GM19239 (cell line): ENCODE measurements at places on chromosomes 2 and 18.

- peak; percentile 3 for DNase-seq
Observed at GRCh38 chr18:35661483-35662146, 80.1 kb downstream of the GALNT1 start.

DNA sequence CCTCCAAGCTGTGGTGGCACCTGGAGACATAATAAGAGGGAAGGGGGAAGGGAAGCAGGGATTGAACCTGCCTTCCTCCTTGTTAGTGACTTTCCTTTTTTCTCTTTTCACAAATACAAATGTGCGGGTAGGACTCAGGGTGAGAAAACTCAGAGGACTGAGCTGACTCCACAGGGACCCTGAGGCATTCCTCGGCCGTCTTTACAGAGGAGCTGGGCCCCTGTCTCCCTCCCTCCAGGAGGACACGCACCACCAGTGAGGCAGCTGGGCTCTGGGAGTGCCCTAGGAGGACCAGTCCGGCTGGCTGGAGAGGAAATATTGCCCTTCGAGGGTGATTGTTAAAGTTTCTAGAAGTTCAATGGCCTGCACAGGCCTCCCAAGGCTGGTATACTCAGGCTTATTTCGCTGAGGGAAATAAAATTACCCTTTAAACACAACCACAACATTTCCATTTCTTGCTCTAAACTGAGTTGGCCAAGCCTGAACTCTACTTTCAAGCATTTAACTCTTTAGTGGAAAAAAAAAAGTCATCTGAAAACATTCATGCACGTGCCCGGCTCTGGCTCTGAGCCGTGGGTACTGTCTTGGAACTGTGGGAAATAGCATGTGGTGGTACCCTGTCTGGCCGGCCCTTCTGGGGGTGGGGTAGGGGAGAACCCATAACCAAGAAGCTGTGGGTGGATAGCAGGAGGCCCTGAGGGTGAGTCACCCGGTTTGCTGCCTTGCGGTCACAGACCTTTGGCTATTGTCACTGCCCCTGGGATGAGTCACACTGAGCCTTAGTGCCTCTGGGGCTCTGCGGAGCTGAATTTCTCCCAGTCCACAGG lies 116.0 kb downstream of the COPS8 start:
- no peak for DNase-seq

DNA sequence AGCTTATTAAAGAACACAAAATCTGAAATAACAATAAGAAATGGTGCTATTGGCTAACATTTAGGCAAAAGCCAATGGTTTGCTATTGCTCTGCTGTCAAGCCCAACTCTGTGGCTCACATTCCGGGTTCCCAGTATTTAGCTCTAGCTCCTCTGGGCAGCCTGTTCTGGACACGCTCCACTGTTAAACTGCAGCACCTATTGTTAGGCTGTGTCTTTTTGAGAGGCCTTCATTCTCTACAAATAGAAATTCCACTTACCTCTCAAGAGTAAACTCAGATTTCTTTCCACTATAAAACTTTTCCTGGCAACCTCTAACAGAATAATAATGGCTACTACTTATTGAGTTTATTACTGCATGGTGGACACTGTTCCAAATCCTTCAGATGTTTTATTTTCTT lies 3.7 kb upstream of the KLHL14 start:
- DNase-seq = no peak

- no peak for DNase-seq
Observed at GRCh38 chr18:33873112-33873511, 295.1 kb downstream of the ASXL3 start.

DNA sequence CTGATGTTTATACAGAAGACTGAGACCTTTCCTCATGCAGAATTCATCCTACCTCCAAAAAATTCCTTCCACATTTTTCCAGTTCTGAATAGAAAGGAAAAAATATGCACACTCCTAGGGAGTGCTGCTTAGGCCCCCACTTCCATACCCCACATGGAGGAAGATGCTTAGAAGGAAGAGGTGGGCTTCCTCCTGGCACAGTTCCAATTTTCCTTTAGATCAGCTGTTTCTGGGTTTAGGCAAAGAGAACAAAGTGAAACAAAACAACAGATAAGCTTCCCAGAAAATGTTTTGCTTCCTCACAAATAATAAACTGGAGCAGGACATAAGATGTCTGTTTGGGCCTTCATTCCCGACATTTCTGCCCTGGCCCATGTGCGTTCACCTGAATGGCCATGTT lies 172.6 kb downstream of the PRPF40A start:
- DNase-seq = no peak

GRCh38 chr2:199462956-199463692 lies 5.4 kb upstream of the SATB2 start:
- DNase-seq = peak; percentile 66

GRCh38 chr2:10517351-10518043 lies 69.4 kb upstream of the ODC1 start:
- DNase-seq = no peak

- no peak for DNase-seq
Observed at GRCh38 chr18:39692367-39693015, 2126.9 kb upstream of the CELF4 start.

DNA sequence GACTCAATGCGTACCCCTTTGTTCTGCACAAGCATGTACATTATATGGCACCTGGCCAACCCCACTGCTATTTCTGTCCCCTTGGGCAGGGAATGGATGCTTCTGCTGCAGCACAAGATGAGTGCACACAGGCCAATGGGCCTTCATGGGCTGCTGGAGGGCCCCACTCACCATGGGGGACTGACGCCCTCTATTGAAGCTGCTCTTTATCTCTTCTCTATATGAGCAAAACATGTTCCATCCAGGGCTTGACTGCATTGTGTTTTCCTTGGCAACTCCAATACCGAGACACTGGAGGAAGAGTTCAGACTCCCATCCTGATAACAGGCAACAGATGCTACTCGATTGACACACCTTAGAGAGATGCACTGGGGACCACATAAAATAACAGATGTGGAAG lies 251.6 kb upstream of the NCKAP5 start:
- DNase-seq = no peak

DNA sequence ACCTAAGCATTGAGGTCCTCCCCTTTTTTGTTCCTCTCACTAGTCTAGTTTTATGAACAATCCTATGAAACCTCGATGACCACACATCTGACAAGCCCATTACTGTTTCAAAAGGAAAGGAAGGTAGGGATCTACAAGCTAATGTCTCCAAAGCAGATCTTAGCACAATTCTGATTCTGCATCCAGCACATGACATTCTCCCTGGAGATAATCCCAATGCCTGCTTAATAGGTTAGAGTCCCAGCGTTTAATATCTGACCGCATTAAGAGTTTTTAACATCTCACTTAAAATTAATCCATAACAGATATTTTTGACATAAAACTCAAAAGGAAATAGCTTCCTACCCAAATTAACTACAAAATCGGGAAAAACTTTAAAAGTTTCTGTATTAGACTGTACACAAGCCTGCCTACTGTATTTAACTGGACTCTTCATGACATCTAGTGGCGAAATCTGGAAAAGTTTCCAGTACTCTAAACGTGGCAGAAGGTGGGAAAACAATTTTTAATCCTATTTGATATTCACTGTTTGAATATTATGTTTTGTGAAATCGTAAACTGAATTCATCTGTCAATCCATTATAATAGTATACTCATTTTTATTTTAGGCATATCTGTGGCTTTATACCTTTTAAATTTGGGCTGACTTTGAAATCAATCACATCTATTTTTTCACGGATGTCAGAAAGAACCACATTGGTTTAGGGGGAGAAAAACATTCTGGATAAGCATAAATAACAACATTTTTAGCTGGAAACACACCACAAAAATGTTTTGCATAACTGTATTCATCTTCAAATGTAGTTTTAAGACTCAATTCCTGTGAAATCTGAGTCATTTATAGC lies 62.4 kb downstream of the TXNL1 start:
- DNase-seq = peak; percentile 40

GRCh38 chr2:152050915-152051314 lies 47.9 kb downstream of the CACNB4 start:
- no peak for DNase-seq

DNA sequence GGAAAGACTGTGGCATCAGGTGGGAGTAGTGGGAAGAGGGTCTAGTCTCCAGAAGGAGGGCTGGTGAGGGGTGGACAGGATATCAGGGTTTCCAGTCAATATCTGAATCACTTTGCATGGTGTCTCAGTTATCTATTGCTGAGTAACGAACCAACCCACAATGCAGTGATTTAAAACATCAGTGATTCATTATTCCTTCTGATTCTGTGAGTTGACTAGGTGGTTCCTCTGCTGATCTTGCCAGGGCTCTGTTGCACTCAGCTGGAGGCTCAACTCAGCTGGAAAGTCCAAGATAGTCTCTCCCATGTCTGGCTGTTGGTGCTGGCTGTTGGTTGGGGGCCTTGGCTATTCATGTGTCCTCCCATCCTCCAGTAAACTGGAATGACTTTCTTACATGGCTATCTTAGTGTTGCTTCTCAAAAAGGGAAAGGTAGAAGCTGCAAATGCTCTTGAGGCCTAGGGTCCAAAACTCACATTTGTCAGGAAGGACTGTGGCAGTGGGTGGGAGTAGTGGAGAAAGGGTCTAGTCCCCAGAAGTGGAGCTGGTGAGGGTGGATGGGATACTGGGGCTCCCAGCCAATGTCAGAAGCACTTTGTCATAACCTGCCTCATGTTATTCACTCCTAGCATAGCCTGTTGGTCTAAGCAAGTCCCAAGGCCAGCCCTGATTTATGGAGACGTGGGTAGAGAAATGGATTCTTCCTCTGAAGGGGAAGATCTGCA lies 13.9 kb downstream of the IL1F10 start:
- no peak for DNase-seq

- DNase-seq = no peak
Observed at GRCh38 chr18:23664674-23665073, 2.0 kb upstream of the ANKRD29 start.

- DNase-seq = no peak
Observed at GRCh38 chr2:75787532-75788132, 76.9 kb upstream of the GCFC2 start.

- no peak for DNase-seq
Observed at GRCh38 chr2:18932853-18933252, 343.5 kb upstream of the NT5C1B start.

- DNase-seq = no peak
Observed at GRCh38 chr2:45765728-45766254, 114.3 kb downstream of the PRKCE start.

DNA sequence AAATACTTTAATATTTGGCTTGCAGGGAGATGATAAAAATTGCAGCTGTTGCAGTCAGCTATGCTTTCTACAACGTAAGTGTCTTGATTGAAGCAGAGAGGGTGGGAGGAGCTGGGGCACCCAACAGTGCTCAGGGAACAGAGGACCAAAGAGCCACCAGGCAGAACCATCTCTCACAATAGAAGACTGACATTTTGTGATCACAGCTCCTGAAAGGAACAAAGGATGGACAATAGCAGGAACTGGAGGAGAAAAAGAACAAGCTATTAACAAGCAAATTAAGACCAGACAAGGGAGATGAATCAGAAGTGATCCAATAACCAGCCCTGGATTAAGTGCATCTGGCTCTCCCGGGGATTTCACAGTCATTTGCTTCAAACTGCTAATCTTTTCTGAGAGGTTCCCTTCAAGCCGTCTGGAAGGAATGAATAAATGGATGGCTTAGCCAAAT lies 65.7 kb upstream of the SMAD2 start:
- no peak for DNase-seq

- no peak for DNase-seq
Observed at GRCh38 chr2:71991397-71991796, 156.3 kb downstream of the CYP26B1 start.

- no peak for DNase-seq
Observed at GRCh38 chr18:58117786-58118403, 73.9 kb downstream of the NEDD4L start.

DNA sequence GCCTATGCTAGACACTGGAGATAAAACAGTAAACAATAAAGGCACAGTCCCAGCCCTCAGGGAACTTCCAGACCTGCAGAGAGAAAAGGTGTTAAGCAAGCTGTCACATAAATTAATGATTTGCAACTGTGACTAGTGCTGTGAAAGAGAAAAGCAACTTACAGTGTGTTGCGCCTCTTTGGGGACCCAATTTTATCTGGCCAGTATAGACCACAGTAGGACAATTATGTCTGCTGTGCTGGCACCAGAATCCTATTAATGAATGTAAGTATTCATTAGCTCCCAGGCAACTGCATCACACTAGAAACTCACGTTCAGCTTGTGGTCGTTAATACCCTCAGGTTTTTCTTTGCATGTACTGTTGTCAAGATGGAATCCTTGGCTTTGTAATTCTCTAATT lies 55.3 kb upstream of the CHST9 start:
- DNase-seq = no peak

GRCh38 chr2:95379371-95379831 lies 23.1 kb upstream of the FAHD2A start:
- no peak for DNase-seq

- no peak for DNase-seq
Observed at GRCh38 chr2:168255103-168255502, 7.7 kb upstream of the STK39 start.

- DNase-seq = no peak
Observed at GRCh38 chr2:52402128-52402527, 1365.5 kb upstream of the CHAC2 start.

DNA sequence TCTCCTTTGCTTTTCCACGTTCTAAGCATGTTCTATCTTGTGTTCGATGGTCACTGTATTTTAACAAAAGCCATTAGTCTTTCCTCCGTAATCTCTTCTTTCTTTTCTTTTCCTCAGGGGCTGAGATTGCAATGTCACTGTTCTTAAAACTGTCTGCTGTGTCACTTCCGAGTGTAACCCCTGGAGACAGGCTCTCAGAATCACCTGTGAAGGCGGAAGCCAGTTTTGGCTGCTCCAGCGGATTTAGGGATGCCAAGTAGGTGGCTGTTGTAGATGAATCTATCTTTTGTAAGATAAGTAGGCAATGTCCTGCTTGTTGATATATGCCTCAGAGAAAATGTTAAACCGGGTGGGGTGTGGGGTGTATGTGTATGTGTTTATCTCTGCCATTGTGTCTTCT lies 94.7 kb upstream of the L3MBTL4 start:
- no peak for DNase-seq

GRCh38 chr2:233480490-233481202 lies 85.9 kb downstream of the USP40 start:
- no peak for DNase-seq

DNA sequence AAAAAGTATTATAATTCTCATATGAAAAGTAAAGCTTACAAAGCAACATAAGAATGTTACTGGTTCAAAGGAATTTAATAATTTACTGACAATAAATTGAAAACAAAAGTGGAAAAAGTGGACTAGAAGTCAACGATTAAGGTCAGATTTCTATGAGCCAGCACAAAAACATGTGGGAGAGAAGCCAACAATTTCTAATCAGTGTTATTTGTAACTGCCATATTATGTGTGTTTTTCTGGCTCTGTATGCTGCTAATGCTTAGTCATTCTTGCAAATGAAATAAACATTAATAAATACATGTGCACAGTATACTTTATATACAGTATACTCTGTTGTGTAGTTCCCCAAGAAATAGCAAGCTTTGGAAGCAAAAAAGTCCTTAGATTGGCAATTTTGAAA lies 301.3 kb upstream of the RGPD4 start:
- no peak for DNase-seq

GRCh38 chr2:233039212-233039845 lies 6.9 kb downstream of the NEU2 start:
- DNase-seq = no peak

DNA sequence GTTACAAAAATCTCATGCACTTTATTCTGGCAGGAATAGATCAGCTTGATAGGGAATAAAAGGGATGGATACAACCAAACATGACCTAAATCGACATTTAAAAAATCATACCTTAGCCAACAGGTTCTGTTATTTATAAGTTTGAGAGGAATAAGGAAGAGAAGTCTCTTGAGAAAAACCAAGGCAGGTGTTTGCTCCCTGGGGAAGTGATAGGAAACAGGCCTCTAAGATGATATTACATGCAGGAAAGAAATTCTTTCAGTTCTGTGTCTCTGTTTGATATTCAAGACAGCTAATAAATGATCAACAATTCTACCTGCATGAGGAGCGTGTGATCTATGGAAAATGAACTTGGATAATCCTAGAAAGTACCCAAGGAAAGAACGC lies 184.8 kb upstream of the ZEB2 start:
- DNase-seq = no peak
